Karpas-422 (cell line): ENCODE measurements at places on chromosomes 11 and 22. TPM values are rescaled to one million over a fixed set of nuclear protein-coding genes. Genes with fewer than 3 reads are reported as not detected.

GRCh38 chr11:74570266-74571061 lies 21.9 kb upstream of the POLD3 start:
- no peak overlapping the region for H3K4me3 ChIP-seq
- no peaks in the 10 kb centered on the region for H3K27me3 ChIP-seq
- H3K36me3 ChIP-seq = no peaks in the 10 kb centered on the region
- DNase-seq = peak; percentile 80
- no peak overlapping the region for H3K27ac ChIP-seq
- H3K4me1 ChIP-seq = no peaks in the 10 kb centered on the region

DNA sequence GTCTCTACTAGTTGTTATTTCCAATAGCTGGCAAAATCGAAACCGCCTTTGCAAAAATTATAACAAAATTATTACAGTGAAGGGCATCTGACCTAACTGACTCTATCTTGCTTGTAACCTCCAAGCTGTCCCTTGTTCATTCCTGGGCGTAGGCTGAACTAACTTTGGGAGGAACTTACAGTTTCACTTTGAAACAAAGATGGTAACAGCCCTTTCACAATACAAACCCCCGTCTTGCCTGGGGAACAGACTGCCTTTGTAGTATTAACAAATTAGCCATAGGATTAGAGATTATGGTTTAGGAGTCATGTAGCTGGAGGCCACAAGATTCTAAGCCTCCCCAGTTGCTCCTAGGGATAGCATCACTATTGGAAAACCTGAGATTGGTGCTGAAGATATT lies 131.6 kb upstream of the HSD17B12 start:
- no peaks in the 10 kb centered on the region for H3K36me3 ChIP-seq
- no peak overlapping the region for H3K4me3 ChIP-seq
- no peak overlapping the region for H3K27ac ChIP-seq

GRCh38 chr11:16953663-16954062 lies 60.6 kb downstream of the PLEKHA7 start:
- H3K27ac ChIP-seq = no peak overlapping the region
- DNase-seq = no peak
- H3K4me1 ChIP-seq = no peaks in the 10 kb centered on the region
- H3K4me3 ChIP-seq = no peak overlapping the region

GRCh38 chr11:10309163-10310093 lies 4.6 kb downstream of the ADM start:
- peaks cover 20% of the 10 kb centered on the region for H3K4me1 ChIP-seq
- no peak overlapping the region for H3K27ac ChIP-seq
- DNase-seq = no peak
- no peaks in the 10 kb centered on the region for H3K27me3 ChIP-seq
- H3K4me3 ChIP-seq = no peak overlapping the region

GRCh38 chr11:67292671-67293070 lies 3.6 kb downstream of the ANKRD13D start:
- no peaks in the 10 kb centered on the region for H3K27me3 ChIP-seq
- peaks cover 21% of the 10 kb centered on the region for H3K4me1 ChIP-seq
- no peak overlapping the region for H3K4me3 ChIP-seq
- H3K36me3 ChIP-seq = peaks cover 60% of the 10 kb centered on the region
- DNase-seq = no peak
- no peak overlapping the region for H3K27ac ChIP-seq

- DNase-seq = no peak
- no peak overlapping the region for H3K27ac ChIP-seq
- H3K4me3 ChIP-seq = no peak overlapping the region
Observed at GRCh38 chr11:86523738-86524619, 148.4 kb downstream of the ME3 start.

OR6T1 gene
- total RNA-seq = not detected in 2 replicates

GRCh38 chr11:110908401-110909105 lies 196.3 kb upstream of the ARHGAP20 start:
- H3K27ac ChIP-seq = no peak overlapping the region
- no peak overlapping the region for H3K4me3 ChIP-seq
- 0 out of 2 replicates have a peak, but pooled peaks cover 3% of the 10 kb centered on the region for H3K27me3 ChIP-seq
- H3K36me3 ChIP-seq = no peaks in the 10 kb centered on the region
- no peaks in the 10 kb centered on the region for H3K4me1 ChIP-seq

MS4A6A gene
- total RNA-seq = not detected in 2 replicates

DNA sequence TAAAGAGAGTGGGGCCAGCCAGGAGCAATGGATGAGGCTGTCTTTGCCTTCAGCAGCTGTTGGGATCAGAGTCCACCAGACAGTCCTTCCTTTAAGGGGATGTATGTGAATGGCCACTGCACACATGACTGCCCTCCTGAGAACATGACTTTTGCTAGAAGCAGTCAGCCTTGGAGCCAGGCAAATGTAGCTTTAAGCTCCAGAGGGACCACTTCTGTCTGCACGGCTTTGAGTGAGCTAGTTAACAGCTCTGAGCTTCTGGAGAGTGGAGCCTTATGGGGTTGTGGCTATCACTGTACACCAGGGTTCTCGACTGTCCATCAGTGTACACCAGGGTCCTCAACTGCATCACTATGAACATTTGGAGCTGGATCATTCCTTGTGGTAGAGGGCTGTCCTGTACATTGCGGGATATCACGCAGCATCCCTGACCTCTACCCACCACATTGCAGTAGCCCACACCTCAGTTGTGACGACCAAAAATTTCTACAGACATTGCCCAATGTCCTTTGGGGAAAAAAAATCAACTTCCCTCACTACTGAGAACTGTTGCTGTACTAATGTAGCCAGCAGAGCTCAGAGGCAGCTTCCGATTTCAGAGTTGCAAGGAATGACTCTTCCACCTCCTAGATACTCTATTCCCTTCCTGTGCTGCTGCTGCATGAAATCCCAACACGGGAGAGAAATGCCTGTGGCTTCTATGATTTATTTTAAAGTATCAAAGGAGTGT lies 169.4 kb downstream of the MYO18B start:
- H3K27ac ChIP-seq = peak overlapping the region; percentile 76
- 0 out of 2 replicates have a peak, but pooled peaks cover 4% of the 10 kb centered on the region for H3K27me3 ChIP-seq
- peak overlapping the region; percentile 35 for H3K4me3 ChIP-seq
- DNase-seq = peak; percentile 93
- peaks cover 44% of the 10 kb centered on the region for H3K4me1 ChIP-seq

GRCh38 chr22:37061611-37062375 lies 10.3 kb downstream of the KCTD17 start:
- peaks cover 19% of the 10 kb centered on the region for H3K4me1 ChIP-seq
- no peak overlapping the region for H3K4me3 ChIP-seq
- no peak overlapping the region for H3K27ac ChIP-seq
- no peaks in the 10 kb centered on the region for H3K27me3 ChIP-seq

DNA sequence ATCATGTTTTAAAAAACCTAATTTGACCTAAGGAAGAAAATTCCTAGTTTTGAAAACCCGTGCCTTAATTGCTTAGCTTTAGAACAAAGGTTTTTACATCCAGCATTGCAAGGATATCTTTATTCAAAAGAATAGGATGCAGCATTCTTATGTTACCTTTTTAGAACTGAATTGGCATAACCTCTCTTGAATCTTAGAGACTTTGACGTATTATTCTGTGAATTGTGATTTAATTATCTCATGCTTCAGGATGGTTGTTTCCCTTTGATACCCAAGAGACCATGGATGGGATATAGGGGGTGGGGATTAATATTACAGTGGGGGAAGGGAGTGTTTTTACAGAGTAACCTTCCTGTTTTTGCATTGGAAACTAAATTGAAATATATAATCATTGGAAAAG lies 49.4 kb downstream of the ARHGEF12 start:
- no peak overlapping the region for H3K27ac ChIP-seq
- H3K4me3 ChIP-seq = no peak overlapping the region
- H3K4me1 ChIP-seq = peaks cover 6% of the 10 kb centered on the region; the same call in 1 of the 2 replicates
- H3K36me3 ChIP-seq = no peaks in the 10 kb centered on the region
- DNase-seq = no peak

SULT4A1 gene
- total RNA-seq = not detected in 2 replicates

- H3K4me1 ChIP-seq = no peaks in the 10 kb centered on the region
- H3K4me3 ChIP-seq = no peak overlapping the region
- no peaks in the 10 kb centered on the region for H3K36me3 ChIP-seq
- H3K27ac ChIP-seq = no peak overlapping the region
Observed at GRCh38 chr22:20191000-20191515, 40.2 kb upstream of the CCDC188 start.

DNA sequence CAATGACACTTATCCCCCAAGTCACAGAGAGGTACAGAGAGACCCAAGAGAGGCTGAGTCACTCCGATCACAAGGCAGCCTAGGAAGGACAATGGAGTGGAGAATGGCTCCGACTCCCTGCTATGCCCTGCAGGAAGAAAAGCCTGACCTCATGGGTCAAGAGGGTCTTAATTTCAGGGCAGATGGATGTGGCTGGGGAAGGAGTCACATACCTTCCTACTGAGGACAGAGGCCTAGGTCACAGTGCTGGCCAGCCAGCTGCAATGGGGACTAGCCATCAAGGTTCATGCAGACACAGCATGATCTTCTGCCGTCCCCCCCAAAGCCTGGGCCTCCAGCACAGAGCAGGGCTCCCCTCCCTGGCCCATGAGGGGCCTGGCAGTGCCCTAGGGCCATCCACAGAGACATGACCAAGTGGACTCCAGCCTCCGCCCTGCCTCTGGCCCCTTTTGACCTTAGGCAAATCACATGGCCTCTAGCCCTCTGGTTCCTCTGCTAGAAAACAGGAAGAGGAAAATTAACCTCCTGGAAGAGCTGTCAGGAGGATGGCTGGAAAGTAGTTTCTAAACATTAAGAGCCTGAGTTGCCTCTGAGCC lies 1.8 kb downstream of the ARRB1 start:
- no peak overlapping the region for H3K4me3 ChIP-seq
- no peaks in the 10 kb centered on the region for H3K4me1 ChIP-seq
- no peak overlapping the region for H3K27ac ChIP-seq
- no peak for DNase-seq
- no peaks in the 10 kb centered on the region for H3K27me3 ChIP-seq
- H3K36me3 ChIP-seq = no peaks in the 10 kb centered on the region

GRCh38 chr22:33811208-33811607 lies 109.1 kb downstream of the LARGE1 start:
- no peak overlapping the region for H3K4me3 ChIP-seq
- no peak overlapping the region for H3K27ac ChIP-seq
- no peaks in the 10 kb centered on the region for H3K27me3 ChIP-seq
- no peaks in the 10 kb centered on the region for H3K4me1 ChIP-seq
- no peaks in the 10 kb centered on the region for H3K36me3 ChIP-seq

DNA sequence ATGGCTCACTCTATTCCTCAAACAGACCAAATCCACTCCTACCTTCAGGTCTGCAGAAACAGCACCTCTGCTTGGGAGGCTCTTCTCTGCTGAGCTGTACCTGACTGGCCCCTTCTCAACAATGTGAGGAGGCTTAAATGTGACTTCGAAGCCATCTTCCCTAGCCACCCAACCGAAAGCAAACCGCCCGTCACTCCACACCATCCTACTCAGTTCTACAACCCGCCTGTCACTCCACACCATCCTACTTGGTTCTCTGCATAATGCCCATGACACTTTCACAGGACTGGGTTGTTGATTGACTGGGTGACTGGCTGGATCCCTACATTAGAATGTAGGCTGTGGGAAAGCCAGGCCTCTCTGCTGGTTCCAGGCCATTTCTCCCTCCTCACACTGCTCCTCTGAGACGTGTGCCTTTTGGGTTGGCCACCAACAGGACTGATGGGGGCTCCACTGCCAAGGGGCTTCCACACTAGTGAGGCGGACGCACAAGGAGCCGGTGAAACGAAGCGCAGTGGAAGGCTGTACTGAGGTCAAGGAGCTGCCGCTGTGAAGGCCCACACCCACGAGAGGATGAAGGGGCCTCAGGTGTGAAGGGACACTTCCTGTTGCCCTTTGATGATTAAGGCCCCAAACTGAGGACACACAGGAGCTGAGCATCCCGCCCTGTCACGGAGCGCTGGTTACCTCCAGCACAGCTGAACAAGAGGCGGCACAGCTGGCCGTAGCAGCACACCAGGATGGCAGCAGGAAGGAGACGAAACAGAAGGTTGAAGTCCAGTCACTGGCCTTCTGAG lies 47.5 kb upstream of the SPATA19 start:
- H3K36me3 ChIP-seq = no peaks in the 10 kb centered on the region
- no peaks in the 10 kb centered on the region for H3K27me3 ChIP-seq
- H3K4me3 ChIP-seq = no peak overlapping the region
- no peaks in the 10 kb centered on the region for H3K4me1 ChIP-seq
- H3K27ac ChIP-seq = no peak overlapping the region

DNA sequence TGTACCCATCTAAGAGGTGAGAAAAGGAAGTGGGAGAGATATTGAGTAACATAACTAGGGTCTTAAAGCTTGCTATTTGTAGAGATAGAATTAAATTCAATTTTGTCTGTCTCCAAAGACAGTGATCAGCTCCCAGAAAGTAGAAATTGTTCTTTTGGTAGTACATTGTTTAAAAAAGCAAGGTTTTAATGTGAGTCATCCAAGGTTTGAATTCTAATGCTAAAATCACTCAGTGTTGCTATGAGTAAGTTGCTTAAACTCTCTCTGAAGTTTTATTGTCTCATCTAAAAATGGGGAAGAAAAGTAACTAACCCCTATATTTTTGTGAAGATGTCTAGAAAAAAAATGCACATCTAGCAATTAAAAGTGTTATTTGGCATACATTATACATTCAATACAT lies 1004.5 kb upstream of the CCDC90B start:
- no peaks in the 10 kb centered on the region for H3K36me3 ChIP-seq
- H3K27me3 ChIP-seq = no peaks in the 10 kb centered on the region
- H3K4me3 ChIP-seq = no peak overlapping the region
- no peak overlapping the region for H3K27ac ChIP-seq

GRCh38 chr11:8886322-8886721 lies 24.7 kb upstream of the AKIP1 start:
- no peaks in the 10 kb centered on the region for H3K27me3 ChIP-seq
- H3K36me3 ChIP-seq = no peaks in the 10 kb centered on the region
- DNase-seq = no peak
- no peak overlapping the region for H3K27ac ChIP-seq

GRCh38 chr22:19943082-19944026 lies 1.7 kb upstream of the TXNRD2 start:
- H3K4me1 ChIP-seq = peaks cover 33% of the 10 kb centered on the region
- H3K27me3 ChIP-seq = no peaks in the 10 kb centered on the region
- H3K4me3 ChIP-seq = peak overlapping the region; percentile 94
- H3K36me3 ChIP-seq = 0 out of 2 replicates have a peak, but pooled peaks cover 2% of the 10 kb centered on the region

- DNase-seq = peak; percentile 64
- no peaks in the 10 kb centered on the region for H3K27me3 ChIP-seq
- H3K27ac ChIP-seq = no peak overlapping the region
- H3K36me3 ChIP-seq = no peaks in the 10 kb centered on the region
- H3K4me1 ChIP-seq = peaks cover 35% of the 10 kb centered on the region
Observed at GRCh38 chr11:102476812-102477211, 24.2 kb upstream of the TMEM123 start.

MS4A7 gene
- 2.7 and 12.1 TPM in 2 replicates for total RNA-seq

DNA sequence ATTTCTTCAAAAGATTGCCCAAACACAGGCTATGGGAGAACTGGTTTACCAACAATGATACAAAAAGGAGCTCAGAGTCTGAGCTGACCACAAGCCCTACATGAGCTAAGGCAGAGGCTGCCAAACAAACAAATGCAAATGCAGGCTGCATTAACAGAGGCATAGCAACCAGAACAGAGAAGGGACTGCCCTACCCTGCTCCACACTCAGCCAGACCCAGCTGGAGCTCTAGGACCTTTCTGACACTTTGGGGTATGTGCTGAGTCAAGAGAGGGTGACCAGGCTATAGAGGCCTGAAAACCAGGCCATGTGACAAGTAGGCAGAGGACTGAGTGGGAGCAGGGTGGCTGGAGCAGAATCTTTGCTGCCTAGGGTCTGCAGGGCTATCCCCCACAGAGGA lies 17.8 kb upstream of the P2RY2 start:
- no peak for DNase-seq
- no peaks in the 10 kb centered on the region for H3K27me3 ChIP-seq
- H3K4me3 ChIP-seq = no peak overlapping the region
- no peaks in the 10 kb centered on the region for H3K36me3 ChIP-seq
- no peaks in the 10 kb centered on the region for H3K4me1 ChIP-seq

THY1 gene
- not detected in 2 replicates for total RNA-seq
